Hepatocyte (in vitro differentiated cells): ENCODE measurements at places on chromosomes 5 and 9. TPM values are rescaled to one million over a fixed set of nuclear protein-coding genes. Genes with fewer than 3 reads are reported as not detected.

Gene ACTBL2
- 0.16 and 0.83 TPM in 2 replicates for total RNA-seq

Gene OTULINL
- total RNA-seq = 25.4 and 35.4 TPM in 2 replicates

Gene LCN15
- 1.5 and 35.9 TPM in 2 replicates for total RNA-seq

Gene GMCL2
- not detected in 2 replicates for total RNA-seq

Gene ADAMTSL1
- total RNA-seq = 18.2 and 24.0 TPM in 2 replicates

Gene NPR2
- total RNA-seq = 12.8 and 13.9 TPM in 2 replicates

Gene WNT8A
- total RNA-seq = not detected in 2 replicates

Gene SLC35D2
- total RNA-seq = 77.7 and 89.7 TPM in 2 replicates

Gene PCDHB16
- total RNA-seq = 2.2 and 3.4 TPM in 2 replicates

Gene C7
- 10.3 and 43.5 TPM in 2 replicates for total RNA-seq
